Stimulated activated CD8-positive, alpha-beta memory T cell treated with anti-CD3 and anti-CD28 coated beads, Interleukin-4, amount 100 ng/mL, for 1 hour (primary cell): ENCODE measurements at places on chromosomes 11 and 22.

DNA sequence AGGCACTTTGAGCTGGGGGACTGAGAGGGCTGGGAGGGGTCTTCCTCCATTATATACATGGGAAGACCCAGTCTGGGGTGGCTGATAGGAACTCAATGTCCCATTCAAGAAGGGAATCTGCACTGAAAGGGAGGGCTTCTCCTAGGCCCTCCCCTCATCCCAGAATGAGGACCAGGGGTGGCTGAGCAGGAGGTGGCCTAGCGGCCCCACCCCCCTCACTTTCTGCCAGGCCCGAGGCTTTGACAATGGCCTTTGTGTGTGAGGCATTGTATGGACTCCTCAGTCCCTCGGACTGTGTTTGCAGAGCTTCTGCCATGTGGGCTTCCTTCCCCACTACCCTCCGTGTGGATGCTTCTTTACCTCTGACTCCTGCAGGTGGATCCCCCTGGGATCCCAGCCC lies 65.7 kb downstream of the NECTIN1 start:
- no peak for DNase-seq

- DNase-seq, result no peak
These were observed 3.8 kb downstream of the MAPK12 start for GRCh38 chr22:50257451-50258360.

- DNase-seq, result no peak
These were observed 497.5 kb downstream of the SOX6 start for GRCh38 chr11:15858881-15859280.

GRCh38 chr11:95337972-95338429 lies 107.0 kb upstream of the SESN3 start:
- DNase-seq, result no peak

DNA sequence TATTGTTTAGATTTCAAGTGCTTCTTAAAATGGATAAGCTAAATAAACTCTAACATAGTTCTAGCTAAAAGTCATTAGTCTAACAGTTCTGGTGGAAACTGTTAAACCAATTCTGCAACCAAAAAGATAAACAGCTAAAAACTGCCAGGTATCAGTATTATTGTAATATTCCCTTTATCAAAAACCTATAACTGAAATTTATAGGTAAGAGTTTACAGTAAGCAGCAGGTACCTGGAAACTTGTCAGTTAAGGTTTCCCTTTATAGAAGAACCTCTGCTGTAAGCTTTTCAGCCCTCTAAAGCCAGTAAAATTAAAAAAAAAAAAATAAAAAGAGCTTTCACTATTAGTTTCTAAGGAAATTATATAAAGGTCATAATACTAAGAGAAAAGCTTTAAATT lies 61.0 kb downstream of the LIF start:
- no peak for DNase-seq

GRCh38 chr11:81070948-81071347 lies 1630.1 kb upstream of the TENM4 start:
- DNase-seq, result no peak

GRCh38 chr22:48895336-48895735 lies 932.3 kb downstream of the BRD1 start:
- DNase-seq, result no peak

DNA sequence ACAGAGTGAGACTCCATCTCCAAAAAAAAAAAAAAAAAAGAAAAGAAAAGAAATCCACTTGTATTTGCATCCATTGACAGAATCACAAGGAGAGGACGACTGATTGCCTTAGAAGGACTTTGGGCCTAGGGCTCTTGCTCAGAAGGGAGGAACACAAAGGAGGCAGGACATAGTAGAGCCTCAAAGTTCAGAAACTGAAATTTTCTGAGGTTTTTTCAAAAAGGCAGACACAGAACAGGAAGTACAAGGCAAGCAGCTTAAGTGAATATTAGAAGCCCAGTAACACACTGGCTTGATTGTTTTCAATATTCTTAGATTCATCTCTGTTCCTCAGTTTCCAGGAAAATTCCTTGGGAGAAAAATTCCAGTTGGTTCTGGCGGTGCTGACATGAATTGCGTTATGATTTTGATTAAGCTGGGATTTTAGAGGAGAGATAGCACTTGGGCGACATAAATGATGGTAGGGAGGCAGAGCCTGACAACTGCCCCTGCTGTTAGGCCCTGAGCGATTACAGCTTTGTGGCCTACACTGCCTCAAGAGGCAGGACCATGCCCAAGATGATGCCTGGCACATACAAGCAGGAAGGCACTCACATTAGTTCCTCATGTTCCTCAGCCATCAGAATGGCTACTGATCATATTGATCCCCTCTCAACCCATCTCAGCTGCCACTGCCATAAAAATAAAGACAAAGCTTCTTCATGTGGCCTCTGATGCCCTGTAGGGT lies 15.3 kb downstream of the CLPB start:
- DNase-seq, result no peak

DNA sequence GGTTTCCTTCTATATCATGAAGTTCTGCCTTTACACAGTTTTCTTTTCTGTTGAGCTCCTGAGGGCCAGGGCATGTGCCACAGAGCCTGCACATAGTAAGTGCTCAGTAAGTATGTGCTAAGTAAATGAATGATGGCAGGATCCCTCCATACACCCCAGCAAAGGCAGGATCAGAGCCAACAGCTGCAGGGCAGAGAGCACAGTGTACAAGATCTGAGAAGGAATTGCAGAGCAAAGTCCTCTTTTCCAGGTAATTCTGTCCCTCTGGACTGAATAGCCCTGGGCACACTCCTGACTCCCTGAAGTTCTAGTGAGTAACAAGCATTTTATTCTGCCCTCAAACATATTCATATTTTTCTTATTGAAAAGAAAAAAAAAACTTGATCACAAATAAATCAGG lies 117.7 kb downstream of the GALNT18 start:
- DNase-seq, result no peak

DNA sequence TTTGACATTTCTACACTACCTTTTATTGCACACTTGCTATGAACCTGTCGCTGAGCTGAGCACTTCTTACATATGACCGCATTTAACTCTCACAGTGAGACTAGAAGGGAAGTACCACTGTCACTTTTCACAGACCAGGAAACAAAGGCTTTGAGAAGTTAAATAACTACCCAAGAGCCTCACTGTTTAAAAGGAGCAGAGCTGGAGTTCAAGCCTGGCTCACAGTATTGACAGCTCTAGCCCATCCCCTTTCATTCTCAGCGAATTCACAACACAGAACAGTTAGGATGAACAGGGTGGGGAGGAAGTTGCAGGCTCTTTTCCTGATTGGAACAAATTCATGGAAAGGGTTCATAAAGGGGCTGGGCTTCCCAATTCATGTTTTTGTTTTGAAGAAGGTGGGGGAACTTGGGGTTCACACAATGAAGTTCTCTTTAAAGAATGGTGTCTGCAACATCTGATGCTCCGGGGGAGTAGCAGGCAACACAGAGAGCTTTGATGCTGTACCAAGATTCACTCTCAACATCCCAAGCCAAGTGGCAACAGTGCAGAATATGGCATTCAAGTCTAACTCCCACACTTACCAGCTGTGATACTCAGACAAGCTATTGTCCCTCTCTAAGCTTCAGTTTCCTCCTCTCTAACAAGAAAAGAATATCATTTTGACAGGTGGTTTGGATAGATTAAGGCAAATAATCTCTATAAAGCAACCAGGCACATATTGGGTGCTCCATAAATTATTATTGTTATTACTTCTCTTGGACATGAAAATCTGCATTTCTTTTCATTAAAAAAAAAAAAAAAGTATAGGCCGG lies 17.2 kb downstream of the SCGB1A1 start:
- DNase-seq, result no peak

GRCh38 chr11:3165916-3166267 lies 782 bp upstream of the OSBPL5 start:
- DNase-seq, result no peak

- no peak for DNase-seq
These were observed 51.6 kb downstream of the GRAMD1B start for GRCh38 chr11:123481640-123482039.

DNA sequence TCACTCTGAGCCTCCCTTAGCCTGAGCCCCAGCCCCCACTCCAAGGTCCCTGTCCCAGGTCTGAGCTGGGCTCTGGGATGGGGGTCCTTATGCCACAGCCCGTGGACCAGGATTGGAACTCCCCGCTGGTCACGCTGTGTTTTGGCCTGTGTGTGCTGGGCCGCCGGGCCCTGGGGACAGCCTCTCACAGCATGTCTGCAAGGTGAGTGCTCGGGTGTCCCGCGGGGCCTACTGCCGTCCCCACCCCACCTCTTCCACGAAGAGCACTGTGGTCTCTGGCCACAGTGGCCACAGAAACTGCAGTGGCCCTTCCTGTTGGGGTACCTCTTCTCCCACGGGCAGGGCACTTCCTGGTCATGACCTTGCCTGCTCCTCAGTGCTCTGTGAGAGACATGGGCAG lies 3.5 kb upstream of the SIPA1 start:
- no peak for DNase-seq

- DNase-seq, result no peak
These were observed 7.6 kb upstream of the TRMU start for GRCh38 chr22:46327691-46328465.

DNA sequence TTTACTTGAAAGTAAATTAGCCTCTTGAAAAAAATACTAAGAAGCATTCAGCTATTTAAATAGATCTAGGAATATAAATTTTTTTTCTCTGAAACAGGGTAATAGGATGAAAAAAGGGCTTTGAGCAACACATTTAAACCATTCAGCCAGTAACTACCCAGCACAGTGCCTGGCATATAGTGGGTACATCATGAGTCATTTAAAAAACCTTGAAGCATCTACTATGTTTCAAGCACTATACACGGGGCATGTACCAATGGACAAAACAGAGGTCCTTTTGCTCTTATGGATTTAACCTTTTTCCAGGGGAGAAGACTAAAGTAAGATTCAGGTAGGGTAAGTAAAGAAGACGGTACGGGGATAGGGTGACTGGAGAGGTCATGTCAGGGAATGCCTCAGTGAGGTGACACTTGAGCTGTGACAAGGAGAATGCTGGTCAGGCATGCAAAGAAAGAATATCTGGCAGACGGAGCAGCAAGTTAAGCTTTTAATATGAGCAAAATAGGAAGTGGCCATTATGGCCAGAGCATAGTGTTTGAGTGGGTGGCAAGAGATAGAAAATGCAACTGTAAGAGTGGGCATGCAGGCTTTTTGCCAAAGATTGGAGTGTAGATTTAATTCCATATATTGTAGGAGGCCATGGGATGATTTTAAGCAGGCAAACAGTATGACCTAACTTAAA lies 101.1 kb downstream of the HIPK3 start:
- DNase-seq, result no peak

DNA sequence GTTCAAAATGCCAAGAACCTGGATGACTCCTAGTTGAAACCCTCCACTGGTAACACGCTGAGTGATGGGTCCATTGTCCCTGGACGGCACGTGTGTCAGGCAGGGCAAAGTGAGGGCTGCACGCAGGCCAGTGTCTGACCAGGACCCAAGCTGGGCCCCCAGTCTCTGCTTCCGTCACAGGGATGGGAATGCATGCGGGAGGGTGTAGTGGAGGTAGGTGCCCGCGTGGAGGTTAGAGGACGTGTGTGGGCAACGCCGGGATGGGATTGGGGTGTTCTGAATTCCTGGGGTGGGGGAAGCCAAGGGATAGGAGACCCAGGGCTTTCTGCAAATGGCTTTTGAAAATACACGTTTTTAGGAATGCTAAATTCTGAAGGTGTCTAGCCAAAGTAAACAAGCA lies 943.3 kb downstream of the BRD1 start:
- DNase-seq, result no peak

- DNase-seq, result no peak
These were observed 3.9 kb upstream of the TRIM34 start for GRCh38 chr11:5620651-5621521.

DNA sequence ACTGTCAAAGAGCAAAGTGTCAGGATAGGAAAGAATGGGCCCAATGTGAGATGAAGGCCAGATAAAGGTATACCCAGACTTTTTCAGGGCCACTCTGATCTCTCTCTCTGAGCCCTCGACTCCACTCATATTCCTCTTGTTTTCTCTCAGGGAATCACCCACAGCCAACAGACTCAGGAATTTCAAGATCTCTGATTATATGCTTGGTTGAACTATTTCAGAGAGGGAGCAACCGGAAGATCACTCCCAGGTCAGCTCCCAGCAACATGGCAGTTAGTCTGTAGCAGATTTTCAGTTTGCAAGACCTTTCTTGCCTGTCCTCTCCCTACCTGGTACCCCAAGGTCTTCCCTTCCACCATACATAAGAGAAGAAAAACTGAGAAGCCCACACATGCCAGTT lies 102.5 kb downstream of the C11orf58 start:
- DNase-seq, result no peak

- no peak for DNase-seq
These were observed 1166.6 kb downstream of the BRD1 start for GRCh38 chr22:48660790-48661740.

DNA sequence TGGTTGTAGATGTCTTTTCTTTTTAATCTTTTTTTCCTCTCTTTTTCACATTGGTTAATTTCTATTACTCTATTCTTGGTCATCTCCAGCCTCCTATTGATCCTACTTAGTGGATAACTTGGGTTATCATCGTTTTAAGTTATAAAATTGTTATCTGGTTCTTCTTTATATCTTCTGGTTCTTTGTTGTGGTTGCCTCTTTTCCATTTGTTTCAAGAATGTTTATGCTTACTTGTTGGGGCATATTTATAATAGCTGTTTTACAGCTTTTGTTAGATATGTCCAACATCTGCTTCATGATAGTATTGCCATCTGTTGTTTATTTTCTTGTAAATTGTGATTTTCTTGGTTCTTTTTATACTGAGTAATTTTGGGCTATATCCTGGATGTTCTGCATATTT lies 1429.6 kb downstream of the TBC1D22A start:
- DNase-seq, result no peak

DNA sequence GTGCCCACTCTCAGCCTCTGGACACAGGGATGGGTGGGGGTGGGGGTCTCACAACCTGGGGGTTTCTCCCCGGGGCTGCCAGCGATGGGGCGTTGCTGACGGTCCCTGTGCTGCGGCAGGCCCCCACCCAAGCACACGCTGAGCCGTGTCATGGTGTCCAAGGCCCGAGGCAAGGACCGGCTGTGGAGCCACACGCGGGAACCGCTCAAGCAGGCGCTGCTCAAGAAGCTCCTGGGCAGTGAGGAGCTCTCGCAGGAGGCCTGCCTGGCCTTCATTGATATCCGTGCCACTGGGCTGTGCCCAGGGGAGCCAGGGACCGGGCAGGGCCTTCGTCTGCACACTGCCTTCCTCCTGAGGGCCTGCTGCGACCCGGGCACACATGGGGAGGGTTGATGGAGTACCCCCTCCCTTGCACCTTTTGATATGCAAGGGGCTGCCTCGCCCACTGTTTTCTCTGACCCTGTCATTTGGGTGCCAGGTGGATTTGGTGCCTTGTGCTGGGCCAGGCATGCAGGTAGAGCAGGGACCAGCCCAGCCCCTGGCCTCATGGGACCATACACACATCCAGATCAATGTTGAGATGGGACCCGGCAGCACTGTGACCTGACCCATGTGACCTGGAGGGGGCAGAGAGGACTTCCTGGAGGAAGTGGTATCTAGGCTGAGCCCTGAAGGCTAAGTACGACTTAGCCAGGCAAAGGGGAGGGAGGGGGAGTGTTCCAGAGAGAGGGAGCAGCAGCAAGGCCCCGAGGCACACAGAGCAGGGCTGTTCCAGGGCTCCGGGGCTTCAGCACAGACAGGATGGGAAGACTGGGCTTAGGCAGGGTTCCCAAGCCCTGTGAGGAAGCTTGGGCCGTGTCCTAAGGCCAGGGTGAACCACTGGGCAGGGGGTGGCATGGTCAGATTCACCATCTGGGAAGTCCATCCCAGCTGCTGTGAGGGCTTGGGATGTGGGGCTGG lies 75.2 kb downstream of the MYO7A start:
- no peak for DNase-seq

GRCh38 chr11:35243774-35244173 lies 104.8 kb downstream of the CD44 start:
- no peak for DNase-seq
